Neural progenitor cell (in vitro differentiated cells): ENCODE measurements at places on chromosomes 6 and 20. TPM values are rescaled to one million over a fixed set of nuclear protein-coding genes. Genes with fewer than 3 reads are reported as not detected.
A peak's percentile ranks its signal among the peaks of the same experiment; 100 is the strongest.

- DNase-seq, result no peak
These were observed 51.9 kb downstream of the NFATC2 start for GRCh38 chr20:51490635-51491034.

GRCh38 chr6:89775150-89775549, 44.4 kb downstream of the MDN1 start:
- DNase-seq, result no peak

- DNase-seq, result no peak
These were observed 54.4 kb upstream of the CCDC28A start for GRCh38 chr6:138719011-138719635.

GRCh38 chr6:145531032-145531431, 204.3 kb downstream of the EPM2A start:
- DNase-seq, result no peak

- no peak for DNase-seq
These were observed 42.2 kb downstream of the NFATC2 start for GRCh38 chr20:51500311-51500710.

- no peak for DNase-seq
These were observed 86.1 kb upstream of the SIRPA start for GRCh38 chr20:1809131-1809572.

ZNF343 gene
- total RNA-seq, result 7.4 and 9.7 TPM in 2 replicates

- no peak for DNase-seq
These were observed 51.0 kb downstream of the STK4 start for GRCh38 chr20:45017281-45017680.

ADIG gene
- total RNA-seq, result not detected in 2 replicates

DNA sequence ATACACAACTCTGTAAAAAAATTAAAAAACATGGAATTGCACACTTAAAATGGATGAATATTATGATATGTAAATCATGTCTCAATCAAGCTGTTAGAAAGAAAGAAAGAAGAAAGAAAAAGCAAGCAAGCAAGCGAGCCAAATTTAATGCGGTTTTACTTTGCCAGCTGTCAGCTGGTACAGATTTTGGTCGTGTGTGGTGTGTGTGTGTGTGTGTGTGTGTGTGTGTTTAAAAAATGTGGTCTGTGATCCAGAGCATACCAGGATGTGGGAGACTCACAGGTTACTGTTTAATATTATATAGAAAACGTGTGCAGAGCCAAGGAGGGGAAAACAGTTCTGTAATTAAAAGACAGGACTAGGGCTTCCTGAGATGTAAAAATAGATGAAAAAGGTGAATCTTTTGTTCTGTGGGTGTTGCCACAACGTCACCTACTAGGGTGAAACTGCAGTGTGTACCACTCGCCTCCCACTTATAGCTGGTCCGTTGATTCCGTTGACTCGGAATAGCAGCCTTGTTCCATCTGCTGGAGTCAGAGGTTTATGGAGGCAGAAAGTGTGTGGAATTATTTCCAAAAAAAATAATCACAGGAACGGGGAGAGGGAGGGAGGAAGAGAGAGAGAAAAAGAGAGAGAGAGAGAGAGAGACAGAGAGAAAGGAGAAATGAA, 197.7 kb downstream of the BCAS1 start:
- DNase-seq, result no peak

ATP6V1G2 gene
- total RNA-seq, result 6.8 and 8.8 TPM in 2 replicates

DNA sequence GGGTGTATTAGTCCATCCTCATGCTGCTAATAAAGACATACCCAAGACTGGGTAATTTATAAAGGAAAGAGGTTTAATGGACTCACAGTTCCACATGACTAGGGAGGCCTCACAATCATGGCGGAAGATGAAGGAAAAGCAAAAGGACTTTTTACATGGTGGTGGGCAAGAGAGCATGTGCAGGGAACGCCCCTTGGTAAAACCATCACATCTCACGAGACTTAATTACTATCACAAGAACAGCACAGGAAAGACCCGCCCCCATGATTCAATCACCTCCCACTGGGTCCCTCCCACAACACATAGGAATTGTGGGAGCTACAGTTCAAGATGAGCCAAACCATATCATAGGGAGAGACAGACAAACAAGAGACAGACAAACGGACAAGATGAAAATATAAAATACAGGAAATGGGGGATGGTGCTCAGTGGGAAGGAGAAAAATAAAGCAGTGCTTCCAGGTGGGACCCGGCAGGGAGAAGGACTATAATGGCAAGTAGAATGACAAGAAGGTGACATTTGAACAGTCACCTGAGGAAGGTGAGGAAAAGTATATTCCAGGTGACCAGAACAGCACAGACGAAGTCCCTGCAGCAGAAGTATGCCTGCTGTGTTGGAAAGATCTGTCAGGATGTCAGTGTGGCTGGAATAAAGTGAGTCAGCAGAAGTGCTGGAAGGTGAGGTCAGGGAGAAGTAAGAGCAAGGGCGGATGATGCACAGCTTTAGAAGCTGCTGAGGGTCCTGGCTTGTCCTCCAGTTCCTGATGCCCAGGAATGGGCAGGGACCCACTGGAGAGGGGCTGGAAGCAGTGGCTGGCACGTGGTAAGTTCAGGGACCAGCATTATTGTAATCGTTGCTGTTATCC, 61.1 kb downstream of the SLC2A10 start:
- DNase-seq, result no peak

- peak; percentile 90 for DNase-seq
These were observed 36.1 kb upstream of the PAQR8 start for GRCh38 chr6:52325695-52326471.

FAM162B gene
- 0.28 TPM in 1 of 2 replicates, not detected in the other for total RNA-seq

RAET1G gene
- not detected in 2 replicates for total RNA-seq

DNA sequence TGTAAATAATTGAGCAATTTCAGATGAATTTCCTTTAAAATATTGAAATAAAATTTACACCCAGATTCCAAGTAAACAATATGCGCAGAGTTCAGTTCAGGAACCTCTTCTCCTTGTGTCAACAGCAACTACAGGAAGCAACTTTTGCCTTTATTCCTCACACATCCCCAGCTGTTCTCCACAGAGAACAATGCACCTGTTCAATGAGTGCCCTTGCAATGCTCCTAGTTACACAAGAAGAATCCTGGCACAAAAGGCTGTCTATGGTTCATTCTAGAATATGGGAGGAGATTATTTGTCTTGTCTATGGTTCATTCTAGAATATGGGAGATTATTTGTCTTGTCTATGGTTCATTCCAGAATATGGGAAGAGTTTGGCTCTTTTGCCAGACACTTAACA, 454.9 kb downstream of the BTBD3 start:
- DNase-seq, result no peak

DNA sequence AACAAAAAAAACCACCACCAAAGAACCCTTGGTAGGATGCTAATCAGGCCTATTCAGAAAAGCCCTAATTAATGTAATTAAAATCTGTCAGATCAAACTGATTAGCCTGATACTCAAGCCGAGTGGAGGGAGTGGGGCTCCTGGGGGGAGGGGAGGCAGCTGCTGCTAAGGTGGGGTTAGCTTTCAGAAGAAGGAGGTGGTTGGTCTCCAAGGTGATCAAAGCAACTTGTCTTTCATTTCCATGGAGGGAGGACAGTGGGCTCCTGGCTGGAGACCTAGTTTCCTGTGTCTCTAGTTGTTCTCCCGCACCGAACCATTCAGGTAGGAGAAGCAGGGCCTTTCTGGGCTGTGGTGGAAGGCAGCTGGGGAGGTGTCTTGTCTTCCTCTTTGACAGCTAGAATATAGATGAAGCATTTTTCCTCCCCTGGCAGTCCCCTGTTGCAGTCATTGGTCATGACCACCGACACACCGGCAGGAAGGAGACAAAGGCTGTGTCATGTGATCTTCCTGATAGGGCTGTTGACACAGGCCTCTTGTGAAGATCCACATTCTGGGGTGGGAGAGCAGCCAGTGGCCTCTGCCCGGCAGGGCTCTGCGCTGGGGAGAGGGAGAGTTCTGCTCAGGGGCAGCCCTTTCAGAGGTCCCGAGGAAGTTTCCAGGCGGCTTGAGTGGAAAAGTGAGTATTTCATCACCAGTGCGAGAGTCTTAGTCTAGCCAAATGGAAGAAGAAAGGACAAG, 39.9 kb upstream of the PRDM1 start:
- DNase-seq, result no peak

DNA sequence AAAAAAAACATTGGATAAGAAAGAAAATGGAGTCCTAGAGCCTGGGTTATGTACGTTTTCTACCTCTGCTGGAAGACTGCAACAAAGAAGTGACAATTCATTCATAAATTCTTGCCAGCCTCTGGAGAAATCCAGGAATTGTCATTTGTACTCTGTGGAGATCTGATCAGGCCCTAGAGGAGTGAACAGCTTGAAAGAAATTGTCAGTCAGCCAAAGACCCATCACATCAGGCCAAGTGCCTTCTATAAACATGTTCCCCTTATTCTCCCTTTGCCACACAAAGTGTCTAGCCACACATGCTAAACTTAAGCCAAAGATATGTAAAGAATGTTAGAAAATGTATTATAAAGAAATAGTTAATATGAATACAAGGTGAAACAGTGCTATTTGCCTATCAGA, 152.4 kb downstream of the ADAT2 start:
- no peak for DNase-seq

DNA sequence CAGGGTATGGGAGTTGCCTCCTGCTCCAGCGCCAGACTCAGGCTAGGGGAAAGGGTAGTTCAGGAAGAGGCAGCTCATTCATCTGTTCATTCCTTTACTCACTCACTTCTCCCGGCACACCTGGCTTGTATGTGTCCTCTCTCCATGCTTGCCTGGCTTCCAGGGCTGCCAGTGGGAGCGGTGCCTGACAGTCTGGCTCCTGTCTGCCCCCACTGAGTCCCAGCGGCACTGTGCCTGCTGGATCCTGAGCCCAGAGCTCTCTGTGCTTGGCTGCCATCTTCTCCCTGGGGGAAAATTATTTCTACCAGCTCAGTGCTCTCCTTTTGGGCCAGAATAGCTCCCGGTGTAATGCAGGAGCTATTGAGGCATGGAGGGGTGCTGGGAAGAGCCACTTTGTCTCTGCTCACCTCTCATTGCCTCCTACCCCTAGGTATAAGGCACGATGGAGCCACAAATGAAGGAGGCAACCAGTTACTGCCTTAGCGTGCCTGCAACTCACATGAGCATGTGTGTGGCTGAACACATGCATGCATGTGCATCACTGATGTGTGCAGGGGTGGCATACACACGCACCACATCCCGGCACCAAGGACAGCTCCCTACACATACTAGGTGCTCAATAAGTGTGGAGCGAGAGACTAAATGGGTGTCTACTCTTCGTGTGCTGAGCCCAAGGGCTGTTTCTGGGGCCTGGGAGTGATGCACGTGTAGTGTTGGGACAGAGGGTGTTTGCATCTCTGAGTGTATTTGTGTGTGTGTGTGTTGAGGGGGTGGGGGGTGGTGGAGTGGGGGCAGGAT, 46.6 kb downstream of the CDH22 start:
- no peak for DNase-seq

DNA sequence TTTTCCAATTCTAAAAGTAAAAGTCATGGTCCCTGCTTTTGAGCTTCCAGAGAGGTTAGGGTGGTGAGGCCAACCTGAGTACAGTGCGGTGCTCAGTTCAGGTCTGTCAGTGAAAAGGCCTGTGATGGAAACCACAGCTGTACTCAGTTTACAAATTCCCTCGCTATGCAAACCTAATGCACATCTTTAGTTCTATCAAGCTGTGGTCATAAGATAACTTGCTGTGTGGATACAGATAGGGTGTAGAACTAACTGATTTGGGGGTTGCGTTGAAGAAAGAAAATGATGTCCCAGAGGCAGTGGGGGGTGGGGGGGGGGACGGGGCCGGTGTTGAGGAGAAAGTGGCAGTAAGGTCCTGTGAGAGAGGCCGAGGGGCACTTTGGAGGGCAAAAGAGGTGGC, 22.8 kb upstream of the MBOAT1 start:
- DNase-seq, result no peak

DNA sequence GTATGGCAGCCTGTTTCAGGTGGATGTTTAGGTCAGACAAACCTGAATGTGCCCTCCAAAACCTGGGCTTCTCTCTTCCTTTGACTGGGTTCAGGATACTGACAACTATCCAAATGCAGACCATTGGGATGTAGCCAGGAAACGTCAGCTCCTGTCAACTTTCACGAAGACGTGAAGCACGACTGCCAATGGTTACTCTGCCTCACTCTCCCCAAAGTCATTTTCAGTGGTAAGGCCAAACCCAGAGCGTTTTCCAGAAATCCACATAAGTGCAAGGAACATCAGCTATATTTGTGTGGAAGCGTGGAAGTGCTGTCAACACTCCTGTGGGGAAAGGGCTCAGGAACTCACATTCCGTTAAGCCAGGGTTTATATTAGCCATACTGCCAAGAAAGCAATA, 20.1 kb upstream of the RCAN2 start:
- no peak for DNase-seq

CALHM4 gene
- total RNA-seq, result not detected in 2 replicates

DNA sequence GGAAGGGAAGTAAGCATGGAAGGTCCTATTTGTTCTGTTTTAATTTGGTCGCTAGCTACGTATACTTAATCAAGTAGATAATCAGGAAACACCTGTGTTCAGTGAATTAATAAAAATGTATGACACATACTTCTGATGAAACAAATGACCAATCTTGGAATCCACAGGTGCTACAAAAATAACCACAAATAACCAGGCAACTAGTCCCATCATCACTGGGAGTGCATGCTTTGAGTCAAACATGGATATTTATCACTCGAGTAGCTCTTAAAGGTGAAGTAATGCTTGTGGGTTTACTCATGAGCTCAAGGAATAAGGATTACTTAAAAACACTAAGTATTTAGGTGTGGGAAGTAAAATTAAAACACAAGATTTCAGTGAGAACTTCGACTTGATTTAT, 285.6 kb upstream of the ID4 start:
- DNase-seq, result no peak

C20orf144 gene
- total RNA-seq, result 0.53 TPM in 1 of 2 replicates, not detected in the other

GRCh38 chr6:163095401-163095800, 319.1 kb upstream of the QKI start:
- DNase-seq, result no peak

DNA sequence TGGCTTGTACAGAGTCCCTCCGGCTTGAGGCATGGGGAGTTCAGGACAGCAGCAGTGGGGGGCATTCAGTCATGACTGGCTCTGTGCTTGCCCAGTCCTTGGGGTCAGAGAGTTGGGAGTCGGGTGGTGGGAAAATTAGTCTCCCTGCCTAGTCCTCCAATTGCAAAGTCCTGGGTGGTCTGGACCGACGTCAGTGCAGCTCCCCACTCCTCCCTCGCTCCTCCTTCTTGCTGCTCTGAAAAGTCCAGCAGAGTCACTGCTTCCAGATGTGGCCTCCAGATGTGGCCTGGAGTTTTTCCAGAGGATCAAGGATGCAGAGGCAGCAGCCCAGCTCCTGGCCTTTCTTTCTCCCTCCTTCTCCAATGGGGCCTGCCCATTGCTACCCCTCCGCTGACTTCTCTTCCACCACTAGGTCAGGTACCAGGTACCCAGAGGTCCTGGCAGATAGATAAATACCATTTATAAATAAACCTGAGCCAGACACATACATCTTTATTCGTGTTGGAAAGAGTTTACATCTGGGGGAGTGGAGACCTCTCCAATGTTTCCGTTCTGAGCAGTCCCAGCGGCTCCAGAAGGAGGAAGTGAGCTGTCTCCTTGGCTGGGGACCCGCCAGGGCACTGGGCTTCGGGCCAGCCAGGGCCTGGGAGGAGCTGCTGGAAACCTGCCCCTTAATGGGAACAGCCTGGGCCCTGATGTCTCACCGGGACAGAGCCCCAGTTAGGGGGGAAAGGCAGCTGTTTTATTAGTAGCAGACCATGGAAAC, 49.0 kb upstream of the RNF24 start:
- DNase-seq, result peak; percentile 20

KPNA5 gene
- total RNA-seq, result 26.0 and 39.9 TPM in 2 replicates

TCP11 gene
- 0.25 TPM in 1 of 2 replicates, not detected in the other for total RNA-seq
